Cardiac muscle cell (in vitro differentiated cells and primary cell): ENCODE measurements at places on chromosomes 2 and 18.

DNA sequence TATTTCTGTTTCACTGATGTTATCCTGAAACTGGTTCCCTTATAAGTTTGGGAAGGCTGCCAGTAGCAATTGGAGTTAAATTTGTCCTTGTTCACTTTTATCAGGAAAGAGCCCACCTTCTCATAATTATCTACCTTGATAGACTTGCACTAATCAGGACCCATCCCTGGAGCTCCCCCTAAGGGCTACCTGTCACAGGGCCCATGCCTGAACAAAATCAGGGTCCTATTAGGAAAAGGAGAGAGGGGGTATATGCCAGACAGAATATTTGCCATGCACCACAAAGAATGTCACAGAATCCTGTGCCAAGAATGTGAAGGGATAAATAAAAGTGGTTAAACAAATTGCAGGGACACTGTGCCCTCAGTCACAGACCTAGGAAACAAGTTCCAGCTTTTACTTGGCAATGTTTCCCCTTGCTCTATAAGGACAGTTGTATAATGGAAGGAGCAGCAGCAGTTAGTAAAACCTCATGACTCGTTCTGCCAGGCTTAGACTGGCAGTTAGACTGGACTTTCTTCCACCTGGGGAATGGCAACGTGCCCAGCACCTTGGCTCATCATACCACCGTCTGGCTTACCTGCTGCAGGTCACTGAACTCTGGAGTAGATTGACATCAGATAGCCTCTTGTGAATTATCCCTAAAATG lies 32.3 kb upstream of the VWC2L start:
- H3K27ac ChIP-seq, result no peak overlapping the region
- no peaks in the 10 kb centered on the region for H3K36me3 ChIP-seq
- H3K27me3 ChIP-seq, result no peaks in the 10 kb centered on the region

DNA sequence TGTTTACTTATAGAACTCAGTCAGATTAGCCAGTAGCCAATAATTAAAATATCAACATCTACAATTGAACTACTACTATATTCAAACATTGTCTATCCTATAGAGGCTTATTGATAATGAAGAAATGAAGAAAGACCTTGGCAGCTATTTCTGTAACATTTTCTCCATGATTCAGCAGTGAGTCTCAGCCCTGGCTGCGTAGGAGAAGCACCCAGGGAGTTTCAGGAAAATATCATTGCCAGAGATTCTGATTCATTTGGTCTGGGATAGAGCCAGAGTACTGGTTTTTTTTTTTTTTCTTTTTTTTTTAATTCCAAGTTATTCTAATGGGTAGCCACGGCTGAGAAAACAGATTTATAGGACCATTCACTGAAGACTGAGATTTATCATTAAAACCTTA lies 404.8 kb downstream of the TXNL1 start:
- H3K27ac ChIP-seq, result no peak overlapping the region
- H3K4me1 ChIP-seq, result peaks cover 10% of the 10 kb centered on the region
- H3K4me3 ChIP-seq, result no peak overlapping the region
- DNase-seq, result peak; percentile 89

DNA sequence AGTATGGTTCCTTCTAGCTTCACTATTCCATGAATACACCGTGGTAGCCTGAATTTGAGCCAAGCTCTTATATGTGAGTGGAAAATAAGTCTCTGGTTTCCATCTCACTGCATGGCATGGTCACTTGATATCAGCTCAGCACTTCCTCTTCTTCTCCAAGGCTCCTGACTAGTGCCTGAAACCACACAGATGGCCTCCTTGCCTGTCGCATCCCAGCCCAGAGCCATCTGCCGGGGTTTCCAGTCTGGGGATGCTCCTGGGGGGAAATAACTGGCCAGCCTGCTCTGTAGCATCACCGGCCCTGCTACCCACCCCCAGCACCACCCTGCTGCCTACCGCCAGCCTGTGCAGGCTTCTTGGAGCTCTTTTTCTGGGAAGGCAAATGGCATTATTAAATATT lies 7.7 kb upstream of the MARCHF4 start:
- no peak for DNase-seq
- no peaks in the 10 kb centered on the region for H3K36me3 ChIP-seq
- no peak overlapping the region for H3K27ac ChIP-seq
- no peaks in the 10 kb centered on the region for H3K4me1 ChIP-seq

DNA sequence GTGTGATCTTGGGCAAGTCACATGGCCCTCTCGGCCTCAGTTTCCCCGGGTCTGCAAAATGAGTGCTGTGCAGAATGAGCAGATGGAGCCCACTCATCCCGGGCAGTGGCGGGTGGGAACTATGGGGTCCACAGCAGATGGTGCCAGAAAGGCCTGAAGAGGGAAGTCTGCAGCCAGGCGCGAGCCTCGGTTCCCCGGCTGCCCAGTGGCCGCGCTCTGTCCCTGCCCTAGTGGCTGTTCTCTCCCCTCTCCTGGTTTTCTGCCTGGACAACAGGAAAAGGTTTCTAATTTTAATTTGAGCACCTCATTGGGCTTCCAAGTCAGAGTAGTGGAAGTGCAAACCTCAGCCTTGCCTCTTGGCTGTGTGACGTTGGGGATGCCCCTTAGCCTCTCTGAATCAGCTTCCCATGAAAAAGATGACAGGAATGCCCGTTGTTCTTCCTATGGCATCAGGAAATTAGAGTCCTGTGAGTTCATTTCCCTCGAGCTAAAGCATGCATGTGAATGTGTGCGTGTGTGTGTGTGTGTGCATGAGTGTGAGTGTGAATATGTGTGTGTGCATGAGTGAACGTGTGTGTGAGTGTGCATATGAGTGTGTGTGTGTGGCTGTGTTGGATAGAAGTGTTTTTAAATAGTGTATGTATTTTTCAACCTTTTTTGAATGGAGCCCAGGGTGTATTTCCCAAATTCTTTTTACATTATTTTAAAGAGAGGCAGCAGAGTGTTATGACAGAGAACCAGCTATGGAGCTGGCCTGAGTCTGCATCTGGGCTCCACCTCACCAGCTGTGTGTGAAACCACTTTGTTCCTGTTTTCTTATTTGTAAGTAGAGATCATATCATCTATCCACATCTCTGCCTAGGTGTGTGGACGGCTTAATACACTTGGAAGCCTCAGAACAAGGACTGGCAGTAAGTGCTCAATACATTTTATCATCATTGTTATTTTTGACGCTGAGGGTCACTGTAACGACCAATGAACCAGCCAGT lies 41.3 kb downstream of the RRM2 start:
- no peaks in the 10 kb centered on the region for H3K36me3 ChIP-seq
- no peak overlapping the region for H3K4me3 ChIP-seq
- H3K4me1 ChIP-seq, result peaks cover 4% of the 10 kb centered on the region
- DNase-seq, result no peak
- H3K27ac ChIP-seq, result no peak overlapping the region

GRCh38 chr2:3149441-3150217 lies 228.0 kb downstream of the EIPR1 start:
- H3K4me3 ChIP-seq, result no peak overlapping the region
- H3K36me3 ChIP-seq, result no peaks in the 10 kb centered on the region
- no peak for DNase-seq
- H3K27me3 ChIP-seq, result no peaks in the 10 kb centered on the region

- no peak for DNase-seq
- H3K36me3 ChIP-seq, result no peaks in the 10 kb centered on the region
- peaks cover 32% of the 10 kb centered on the region for H3K4me1 ChIP-seq
- no peaks in the 10 kb centered on the region for H3K27me3 ChIP-seq
- H3K4me3 ChIP-seq, result peak overlapping the region; percentile 26
These were observed 343 bp downstream of the RASGRP3 start for GRCh38 chr2:33476793-33477190.

- DNase-seq, result no peak
- peaks cover 6% of the 10 kb centered on the region for H3K4me1 ChIP-seq
- H3K36me3 ChIP-seq, result no peaks in the 10 kb centered on the region
- no peaks in the 10 kb centered on the region for H3K27me3 ChIP-seq
- no peak overlapping the region for H3K27ac ChIP-seq
These were observed 627.7 kb upstream of the CDH2 start for GRCh38 chr18:28804512-28805202.

GRCh38 chr18:68428661-68429060 lies 286.2 kb downstream of the TMX3 start:
- H3K27ac ChIP-seq, result no peak overlapping the region
- no peak for DNase-seq
- no peaks in the 10 kb centered on the region for H3K27me3 ChIP-seq

GRCh38 chr2:24365051-24365450 lies 4.7 kb upstream of the ITSN2 start:
- no peaks in the 10 kb centered on the region for H3K36me3 ChIP-seq
- no peak for DNase-seq
- H3K4me1 ChIP-seq, result peaks cover 5% of the 10 kb centered on the region

- peak; percentile 9 for DNase-seq
- H3K36me3 ChIP-seq, result no peaks in the 10 kb centered on the region
- H3K4me1 ChIP-seq, result no peaks in the 10 kb centered on the region
- H3K27me3 ChIP-seq, result no peaks in the 10 kb centered on the region
These were observed 392.7 kb upstream of the SLC8A1 start for GRCh38 chr2:40844353-40845277.

DNA sequence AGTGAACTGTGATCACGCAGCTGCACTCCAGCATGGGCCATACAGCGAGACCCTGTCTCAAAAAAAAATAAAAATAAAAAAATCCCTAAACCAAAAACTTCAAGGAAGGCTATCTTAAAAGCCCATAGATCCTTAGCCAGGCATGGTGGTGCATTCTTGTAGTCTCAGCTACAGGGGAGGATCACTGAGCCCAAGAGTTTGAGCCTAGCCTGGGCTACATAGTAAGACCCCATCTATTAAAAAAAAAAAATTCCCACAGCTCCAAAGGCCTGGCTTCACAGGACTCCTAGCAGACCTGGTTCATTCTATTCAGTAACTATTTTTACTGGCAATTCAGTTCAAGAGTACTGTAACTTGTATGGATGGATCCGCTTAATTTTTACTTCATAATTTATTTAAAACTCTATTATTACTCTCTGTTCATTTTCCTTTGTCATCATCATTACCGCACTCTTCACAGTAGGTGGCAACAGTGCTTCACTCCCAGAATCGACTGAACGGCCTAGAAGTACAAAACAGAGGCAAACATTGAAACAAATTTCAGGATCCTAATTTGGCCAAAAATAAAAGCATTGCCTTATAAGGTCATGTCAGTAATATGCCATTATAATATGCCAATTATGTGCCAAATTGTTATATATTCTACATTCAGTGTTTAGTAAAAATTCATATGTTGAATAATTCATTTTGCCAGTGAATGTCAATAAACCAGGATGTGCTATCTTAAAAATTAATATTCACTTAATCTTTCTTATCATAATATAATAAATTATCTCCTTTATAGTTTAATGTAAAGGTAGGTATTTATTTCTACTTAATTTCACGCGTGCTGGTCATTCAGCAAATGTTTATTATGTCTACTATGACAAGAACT lies 14.3 kb upstream of the STAM2 start:
- no peaks in the 10 kb centered on the region for H3K36me3 ChIP-seq
- H3K27me3 ChIP-seq, result no peaks in the 10 kb centered on the region
- H3K4me3 ChIP-seq, result no peak overlapping the region
- peak; percentile 59 for DNase-seq
- H3K27ac ChIP-seq, result no peak overlapping the region

DNA sequence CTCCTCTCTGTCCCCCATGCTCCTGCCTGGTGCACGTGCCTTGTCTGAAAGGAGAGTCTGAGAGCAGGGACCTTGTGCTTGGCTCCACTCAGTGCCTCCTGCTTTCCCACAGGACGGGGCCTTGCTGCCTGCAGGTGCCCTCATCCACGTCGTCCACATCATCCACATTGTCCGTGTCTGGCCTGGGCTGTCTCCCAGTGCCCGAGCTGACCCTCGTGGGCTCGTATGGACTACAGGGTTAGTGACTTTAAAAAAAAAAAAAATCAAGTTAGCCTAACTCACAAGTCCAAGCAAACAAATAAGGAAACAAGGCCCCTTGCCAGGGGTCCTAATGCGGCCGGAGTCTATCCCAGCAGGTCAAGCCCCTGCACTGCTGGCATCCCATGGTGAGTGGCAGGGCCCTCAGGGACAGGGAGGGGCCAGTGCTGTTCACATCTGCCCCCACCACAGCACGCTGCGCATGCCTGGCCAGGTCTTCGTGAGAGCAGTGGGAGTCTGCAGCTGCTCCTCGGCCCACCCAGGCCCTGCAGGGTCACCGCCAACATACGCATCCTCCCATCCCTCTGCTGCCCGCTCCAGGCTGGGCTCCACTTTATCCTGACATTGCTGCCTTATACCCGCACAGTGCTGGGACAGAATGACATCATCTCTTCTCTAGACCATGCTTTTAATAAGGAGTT lies 232.6 kb downstream of the NDUFA10 start:
- no peaks in the 10 kb centered on the region for H3K36me3 ChIP-seq
- no peak for DNase-seq
- no peaks in the 10 kb centered on the region for H3K4me1 ChIP-seq
- no peak overlapping the region for H3K4me3 ChIP-seq
- H3K27me3 ChIP-seq, result no peaks in the 10 kb centered on the region

- no peaks in the 10 kb centered on the region for H3K36me3 ChIP-seq
- H3K4me3 ChIP-seq, result no peak overlapping the region
- DNase-seq, result no peak
- no peaks in the 10 kb centered on the region for H3K4me1 ChIP-seq
These were observed 271.6 kb downstream of the ZNF516 start for GRCh38 chr18:76223403-76223802.

GRCh38 chr2:50513724-50514123 lies 518.2 kb downstream of the NRXN1 start:
- no peaks in the 10 kb centered on the region for H3K27me3 ChIP-seq
- H3K4me3 ChIP-seq, result no peak overlapping the region
- no peaks in the 10 kb centered on the region for H3K36me3 ChIP-seq
- H3K4me1 ChIP-seq, result no peaks in the 10 kb centered on the region

- no peak overlapping the region for H3K27ac ChIP-seq
- peak overlapping the region; percentile 29 for H3K4me3 ChIP-seq
- no peak for DNase-seq
- no peaks in the 10 kb centered on the region for H3K36me3 ChIP-seq
- no peaks in the 10 kb centered on the region for H3K4me1 ChIP-seq
These were observed 343 bp upstream of the CD302 start for GRCh38 chr2:159798376-159798725.

DNA sequence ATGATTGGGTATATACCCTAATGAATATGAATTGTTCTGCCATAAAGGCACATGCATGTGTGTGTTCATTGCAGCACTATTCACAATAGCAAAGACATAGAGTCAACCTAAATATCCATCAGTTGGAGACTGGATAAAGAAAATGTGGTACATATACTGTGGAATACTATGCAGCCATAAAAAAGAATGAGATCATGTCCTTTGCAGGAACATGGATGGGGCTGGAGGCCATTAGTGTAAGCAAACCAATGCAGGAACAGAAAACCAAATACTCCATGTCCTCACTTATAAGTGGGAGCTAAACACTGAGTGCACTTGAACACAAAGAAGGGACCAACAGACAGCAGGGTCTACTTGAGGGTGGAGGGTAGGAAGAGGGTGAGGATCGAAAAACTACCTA lies 43.2 kb downstream of the TTC39C start:
- no peak overlapping the region for H3K27ac ChIP-seq
- H3K27me3 ChIP-seq, result no peaks in the 10 kb centered on the region
- no peak for DNase-seq
- no peak overlapping the region for H3K4me3 ChIP-seq

DNA sequence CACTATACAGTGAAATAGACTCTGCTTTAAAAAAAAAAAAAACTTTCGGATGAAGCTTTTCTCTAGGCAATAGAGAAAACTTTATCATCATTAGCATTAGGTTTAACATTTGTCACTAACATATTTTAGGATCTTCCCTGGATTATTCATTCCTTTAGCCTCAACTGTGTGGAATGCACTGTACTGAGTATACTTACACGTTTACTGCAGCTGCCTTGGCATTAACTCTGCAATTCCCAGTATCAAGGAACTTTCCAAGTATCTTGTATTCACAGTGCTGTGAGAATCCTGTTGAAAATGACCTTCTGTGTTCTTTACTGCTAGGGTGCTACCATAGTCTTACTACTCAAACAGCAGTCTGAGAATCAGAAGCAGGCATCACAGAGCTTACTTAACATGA lies 328.2 kb upstream of the COL3A1 start:
- H3K4me3 ChIP-seq, result no peak overlapping the region
- no peak for DNase-seq
- no peaks in the 10 kb centered on the region for H3K27me3 ChIP-seq
- no peaks in the 10 kb centered on the region for H3K36me3 ChIP-seq
- H3K27ac ChIP-seq, result no peak overlapping the region
